ENCODE measurements at places on chromosomes 7 and 10.

DNA sequence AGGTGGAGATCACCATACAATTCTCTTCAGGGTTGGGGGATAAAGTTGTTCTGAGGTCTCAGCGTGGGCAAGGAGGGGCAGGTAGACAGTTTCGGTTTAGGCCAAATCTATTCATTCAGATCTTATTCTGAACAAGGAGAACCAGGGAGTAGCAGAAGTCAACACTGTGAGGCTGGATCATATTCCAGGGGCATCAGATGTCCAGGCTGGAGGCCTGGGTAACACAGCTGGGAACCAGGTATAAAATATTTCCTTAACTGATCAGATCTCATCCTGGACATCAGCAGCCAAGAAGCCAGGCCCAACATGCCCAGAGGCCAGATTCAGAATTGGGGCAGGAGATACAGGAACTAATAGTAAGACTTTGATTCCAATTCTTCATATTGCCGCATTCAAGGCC lies 19.2 kb upstream of the FLNC start:
- no peak for DNase-seq

DNA sequence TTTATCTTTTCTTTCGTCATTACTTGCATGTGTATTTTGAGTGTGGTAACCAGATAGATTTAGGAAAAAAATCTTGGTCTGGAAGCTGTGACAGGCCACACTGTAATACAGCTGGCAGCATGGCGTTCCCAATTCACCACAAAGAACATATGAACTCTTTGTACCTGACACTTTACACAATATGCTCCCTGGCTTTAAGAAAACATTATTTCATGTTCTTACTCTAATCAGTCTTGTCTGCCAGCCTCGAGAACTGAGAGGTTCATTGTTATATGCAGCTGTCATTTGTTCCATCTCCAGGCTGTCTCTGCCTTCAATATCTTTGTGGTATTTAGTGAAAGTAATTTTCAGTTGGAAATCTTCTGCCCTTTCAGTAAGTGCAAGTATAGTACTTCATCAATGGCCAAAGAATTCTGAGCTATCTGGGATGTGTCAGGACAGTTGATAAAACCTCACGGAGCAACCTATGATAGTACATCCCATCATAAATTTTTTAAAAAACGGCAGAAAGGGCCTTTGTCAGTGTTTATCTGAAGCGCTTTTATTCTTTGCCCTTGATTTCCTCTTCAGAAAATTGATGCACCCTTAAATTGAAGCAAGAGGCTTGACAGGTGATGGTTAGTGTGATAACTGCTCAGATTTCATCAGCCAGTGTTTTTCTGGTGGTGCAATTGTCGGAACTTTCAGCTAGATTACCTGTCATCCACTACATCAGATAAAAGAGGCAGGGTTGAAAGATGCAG lies 146.3 kb upstream of the SP8 start:
- no peak for DNase-seq

GRCh38 chr7:157715071-157715937 lies 378.5 kb downstream of the DNAJB6 start:
- no peak for DNase-seq

DNA sequence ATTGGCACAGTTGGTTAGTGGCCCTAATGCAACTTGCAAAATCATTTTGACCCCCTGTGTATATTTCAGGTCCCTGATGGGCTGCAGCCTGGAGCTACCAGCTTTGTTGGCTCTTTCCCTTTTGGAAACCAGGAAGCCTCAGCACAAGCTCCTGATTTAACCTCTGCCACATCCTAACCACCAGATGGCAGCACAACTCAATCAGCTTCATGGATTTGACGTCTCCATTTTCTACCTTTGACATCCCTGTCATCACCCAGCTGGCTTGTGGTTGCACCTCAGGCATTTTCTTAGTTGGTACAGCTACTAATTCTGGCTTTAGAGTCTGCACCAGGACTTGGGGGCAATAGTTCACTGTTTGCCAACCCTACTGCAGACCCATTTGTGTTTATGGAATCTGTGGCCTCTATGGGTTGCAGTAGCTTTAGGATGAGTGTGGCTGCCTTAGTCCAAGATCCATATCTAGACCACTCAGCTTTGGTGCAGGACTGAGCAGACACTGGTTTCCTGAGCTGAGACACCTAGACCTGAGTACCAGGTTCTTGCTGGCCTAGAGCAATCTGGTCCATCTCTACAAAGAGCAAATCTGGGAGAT lies 456.2 kb downstream of the REEP3 start:
- peak; percentile 45 for DNase-seq

- DNase-seq = peak; percentile 71
These were observed at the start of gene CABCOCO1 for GRCh38 chr10:61662794-61663259. Gene CABCOCO1 (plus strand): TSS chr10:61662929. CDS start chr10:61662973, 44 bp downstream.

- DNase-seq = no peak
These were observed 13.4 kb downstream of the GFRA1 start for GRCh38 chr10:116259638-116260037.
